ENCODE measurements at places on chromosomes 7 and 10. TPM values are rescaled to one million over a fixed set of nuclear protein-coding genes. Genes with fewer than 3 reads are reported as not detected.

DNA sequence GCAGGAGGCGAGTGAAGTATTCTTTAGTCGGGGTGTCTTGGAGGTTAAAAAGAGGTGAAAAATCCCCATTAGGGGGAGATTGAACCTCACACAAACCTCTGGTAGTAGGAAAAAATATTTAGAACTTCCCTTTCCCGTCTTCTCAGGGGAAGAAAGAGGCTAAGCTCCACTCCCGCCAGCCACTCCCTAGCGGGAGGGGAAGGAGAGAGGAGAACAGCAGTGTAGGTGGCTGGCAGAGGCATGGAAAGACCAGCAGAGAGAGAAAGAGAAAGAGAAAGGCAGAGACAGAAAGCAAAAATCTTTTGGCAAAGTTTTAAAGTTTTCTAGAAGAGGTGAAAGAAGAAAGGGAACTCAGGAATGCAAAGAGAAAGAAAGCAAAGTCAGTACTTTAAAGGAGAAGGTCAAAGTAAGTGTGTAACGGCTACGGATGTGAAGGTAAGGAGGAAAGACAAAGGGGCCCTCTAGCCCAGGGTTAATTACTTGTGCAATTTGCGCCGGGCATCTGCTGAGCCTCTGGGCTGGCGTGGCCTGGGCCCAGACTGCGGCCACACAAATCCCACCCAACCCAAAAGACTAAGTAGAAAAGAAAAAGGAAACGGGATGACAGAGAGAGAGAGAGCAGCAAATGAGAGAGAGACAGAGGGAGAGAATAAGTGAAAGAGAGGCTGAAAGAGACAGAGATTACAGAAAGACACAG lies 72.3 kb upstream of the ZNF746 start:
- DNase-seq: no peak

- DNase-seq: no peak
Observed at GRCh38 chr7:29331163-29331562, 136.6 kb downstream of the CHN2 start.

- no peak for DNase-seq
Observed at GRCh38 chr10:130567011-130567410, 430.8 kb downstream of the GLRX3 start.

DNA sequence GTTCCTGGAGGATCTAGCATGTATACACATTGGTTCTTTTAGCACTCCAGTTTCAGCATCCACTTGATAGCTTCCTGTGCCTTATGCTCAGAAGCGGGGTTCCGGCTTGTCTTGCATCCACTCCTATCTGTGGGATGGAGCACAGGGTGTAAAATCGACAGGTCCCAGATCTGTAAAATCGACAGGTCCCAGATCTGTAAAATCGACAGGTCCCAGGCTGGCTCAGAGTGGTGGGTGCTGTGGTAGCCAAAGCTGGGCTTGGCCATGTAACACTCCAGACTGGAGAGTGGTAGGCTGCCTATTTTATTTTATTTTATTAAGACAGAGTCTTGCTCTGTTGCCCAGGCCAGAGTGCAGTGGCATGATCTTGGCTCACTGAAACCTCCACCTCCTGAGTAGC lies 30.3 kb downstream of the HECW1 start:
- DNase-seq: no peak

GRCh38 chr7:42274053-42274452 lies 37.0 kb upstream of the GLI3 start:
- DNase-seq: no peak

DNA sequence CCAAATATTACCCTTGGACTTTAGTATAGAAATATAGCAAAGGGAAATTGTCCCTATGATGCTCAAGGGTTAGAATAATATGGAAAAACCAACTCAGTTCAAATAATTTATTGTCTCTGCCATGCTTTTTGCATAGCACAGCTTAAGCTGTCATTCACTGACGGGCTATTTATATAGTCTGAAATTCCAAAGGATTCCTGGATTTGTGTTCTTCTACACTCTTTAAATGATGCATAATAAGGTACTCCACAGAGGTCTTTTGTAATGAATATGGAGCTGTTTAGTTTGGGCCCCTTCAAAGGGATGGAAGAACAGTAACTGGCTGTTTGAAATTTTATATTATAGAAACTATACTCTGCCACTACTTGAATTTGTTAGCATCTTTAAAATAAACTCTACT lies 276.6 kb upstream of the FERD3L start:
- DNase-seq: no peak

Gene CYP3A7
- not detected for total RNA-seq

Gene FAM25C
- total RNA-seq: not detected

- DNase-seq: no peak
Observed at GRCh38 chr7:156167987-156168386, 355.7 kb upstream of the SHH start.

- DNase-seq: no peak
Observed at GRCh38 chr7:130505753-130506152, 13.9 kb downstream of the MEST start.

DNA sequence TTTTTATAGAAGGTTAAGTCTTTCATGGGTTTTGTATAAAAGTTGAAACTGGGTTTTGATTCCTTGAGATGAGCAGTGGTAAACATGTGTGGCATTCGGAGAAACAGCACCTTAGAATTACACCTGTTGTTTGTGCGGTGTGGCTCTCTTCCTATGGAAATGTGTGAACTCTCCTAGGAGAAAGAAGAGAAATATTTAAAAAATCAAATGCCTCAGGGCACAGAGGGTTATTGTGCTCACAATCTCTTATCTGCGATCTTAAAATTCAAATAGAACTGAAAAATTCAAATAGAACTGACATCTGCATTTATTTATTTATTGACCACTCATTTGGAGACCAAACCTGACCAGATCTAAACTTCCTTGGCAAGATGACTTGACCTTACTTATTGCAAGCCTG lies 18.1 kb upstream of the NRP1 start:
- no peak for DNase-seq
